GM04503 (cell line): ENCODE measurements at places on chromosomes 4 and X.

- no peak for DNase-seq
Measured at GRCh38 chrX:78839711-78840110, 92.2 kb downstream of the LPAR4 start.

GRCh38 chrX:100864657-100865391 lies 9.3 kb downstream of the NOX1 start:
- no peak for DNase-seq

DNA sequence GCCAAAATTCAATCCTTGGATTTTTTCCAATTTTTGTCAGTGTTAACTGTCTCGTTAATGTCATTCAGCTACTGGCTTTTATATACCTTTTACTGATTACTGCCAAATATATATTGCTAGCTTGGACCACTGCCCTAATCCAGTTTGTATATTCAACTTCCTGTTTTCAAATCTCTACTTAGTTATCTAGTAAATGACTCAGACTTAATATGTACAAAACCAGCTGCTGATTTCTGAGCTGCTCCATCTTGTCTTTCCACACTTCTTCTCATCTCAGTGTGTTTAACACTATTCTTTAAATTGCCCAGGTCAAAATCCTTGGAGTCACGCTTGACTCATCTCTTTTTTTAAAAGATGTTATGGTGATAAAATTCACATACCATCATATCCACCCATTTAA lies 1196.7 kb downstream of the RAPGEF2 start:
- DNase-seq, result no peak

- DNase-seq, result peak; percentile 49
Measured at GRCh38 chr4:107853444-107854355, 29.0 kb downstream of the SGMS2 start.

- DNase-seq, result no peak
Measured at GRCh38 chr4:121551881-121552280, 144.9 kb downstream of the ANXA5 start.

DNA sequence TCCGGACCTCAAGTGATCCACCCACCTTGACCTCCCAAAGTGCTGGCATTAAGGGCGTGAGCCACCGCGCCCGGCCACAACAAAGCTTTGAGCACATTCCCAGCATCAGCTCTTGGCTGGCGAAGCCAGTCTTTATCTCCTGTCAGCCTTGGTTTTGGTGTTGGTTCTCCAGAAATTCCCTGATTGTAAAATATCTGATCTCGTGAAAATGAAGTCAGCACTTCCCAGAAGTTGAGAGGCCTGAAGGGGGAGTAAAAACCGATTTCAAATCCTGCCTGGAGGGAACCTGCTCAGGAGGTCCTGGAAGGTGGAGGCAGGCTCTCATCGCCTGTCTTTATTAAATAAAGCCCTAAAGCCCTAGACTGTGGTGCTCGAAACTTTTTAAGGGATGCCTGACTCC lies 33.6 kb downstream of the PTTG2 start:
- DNase-seq, result no peak

- no peak for DNase-seq
Measured at GRCh38 chrX:3462166-3462508, 115.7 kb upstream of the MXRA5 start.

DNA sequence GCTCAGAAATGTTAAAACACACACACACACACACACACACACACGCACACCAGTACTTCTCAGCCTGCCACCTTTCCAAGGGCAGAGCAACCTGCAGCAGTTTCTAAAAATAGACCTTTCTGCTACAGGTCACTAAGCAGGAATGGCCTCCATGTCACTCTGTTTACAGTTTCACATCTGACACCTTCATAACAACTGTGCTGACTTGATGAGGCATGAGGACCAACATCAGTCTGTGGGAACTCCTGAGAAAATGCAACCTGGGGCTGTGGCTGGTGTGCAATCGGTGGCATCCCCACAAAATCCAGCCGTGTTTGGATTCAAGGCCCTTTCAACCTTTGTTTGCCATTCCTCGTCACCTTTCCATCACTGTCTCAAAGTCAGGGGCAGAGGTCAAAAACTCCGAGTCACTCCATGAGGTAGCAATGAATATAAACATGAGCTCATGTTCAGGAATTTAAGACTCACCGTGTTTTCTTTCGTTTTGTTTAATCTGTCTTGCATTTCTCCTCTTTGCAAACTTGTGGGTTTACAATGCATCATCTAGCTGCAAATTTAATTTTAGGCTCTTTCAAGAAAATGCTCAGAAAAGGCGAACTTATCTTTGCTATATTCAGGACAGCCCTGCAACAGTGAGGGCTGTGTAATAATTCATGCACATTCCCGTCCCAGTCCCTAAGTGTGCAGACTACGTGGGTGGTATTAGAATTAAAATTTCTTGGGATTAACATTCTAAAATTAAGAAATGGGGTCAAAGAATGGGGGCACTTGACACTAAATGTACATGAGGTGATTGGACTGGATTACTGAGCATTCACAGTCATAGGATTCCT lies 135.3 kb downstream of the SHROOM3 start:
- no peak for DNase-seq

- no peak for DNase-seq
Measured at GRCh38 chrX:34559325-34559724, 97.8 kb downstream of the TMEM47 start.

GRCh38 chrX:111504941-111505340 lies 6.5 kb upstream of the SERTM2 start:
- no peak for DNase-seq

- DNase-seq, result no peak
Measured at GRCh38 chr4:165359506-165359905, 19.3 kb upstream of the CPE start.

DNA sequence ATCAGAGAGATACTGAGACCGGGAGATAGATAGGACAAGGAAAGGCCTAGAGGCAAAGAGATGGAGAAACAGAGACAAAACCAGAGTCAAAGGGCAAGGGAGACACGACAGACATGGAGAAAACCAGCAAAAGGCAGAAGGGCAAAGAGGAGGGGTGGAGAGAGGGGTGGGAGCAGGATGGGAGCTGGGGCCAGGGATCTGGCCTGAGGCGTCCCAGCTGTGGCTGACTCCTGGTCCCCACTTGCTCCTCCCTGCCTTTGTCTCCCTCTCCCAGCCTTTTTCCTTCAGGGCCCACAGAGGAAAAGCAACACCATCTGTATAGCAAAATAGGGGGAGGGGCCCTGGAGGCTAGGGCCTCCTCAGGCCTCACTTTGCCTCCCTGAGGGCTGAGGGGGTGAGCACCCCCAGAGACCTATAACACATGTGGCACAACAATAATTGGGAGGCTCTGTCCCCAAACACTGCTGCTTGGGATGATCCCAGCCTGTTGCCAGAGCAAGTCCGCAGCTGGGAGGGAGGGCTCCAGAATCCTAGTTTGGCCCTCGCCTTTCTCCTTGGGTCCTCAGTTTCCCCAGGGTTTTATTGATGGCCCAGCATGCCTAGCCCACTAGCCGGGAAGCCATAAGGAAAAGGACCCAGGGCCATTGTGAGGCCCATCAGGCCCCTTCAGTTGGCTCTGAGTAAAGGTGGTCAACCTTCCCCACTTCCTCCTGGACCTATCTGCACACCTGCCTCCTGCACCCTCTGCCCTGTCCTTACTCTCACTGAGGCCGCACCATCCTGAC lies 96.8 kb downstream of the PJA1 start:
- no peak for DNase-seq

DNA sequence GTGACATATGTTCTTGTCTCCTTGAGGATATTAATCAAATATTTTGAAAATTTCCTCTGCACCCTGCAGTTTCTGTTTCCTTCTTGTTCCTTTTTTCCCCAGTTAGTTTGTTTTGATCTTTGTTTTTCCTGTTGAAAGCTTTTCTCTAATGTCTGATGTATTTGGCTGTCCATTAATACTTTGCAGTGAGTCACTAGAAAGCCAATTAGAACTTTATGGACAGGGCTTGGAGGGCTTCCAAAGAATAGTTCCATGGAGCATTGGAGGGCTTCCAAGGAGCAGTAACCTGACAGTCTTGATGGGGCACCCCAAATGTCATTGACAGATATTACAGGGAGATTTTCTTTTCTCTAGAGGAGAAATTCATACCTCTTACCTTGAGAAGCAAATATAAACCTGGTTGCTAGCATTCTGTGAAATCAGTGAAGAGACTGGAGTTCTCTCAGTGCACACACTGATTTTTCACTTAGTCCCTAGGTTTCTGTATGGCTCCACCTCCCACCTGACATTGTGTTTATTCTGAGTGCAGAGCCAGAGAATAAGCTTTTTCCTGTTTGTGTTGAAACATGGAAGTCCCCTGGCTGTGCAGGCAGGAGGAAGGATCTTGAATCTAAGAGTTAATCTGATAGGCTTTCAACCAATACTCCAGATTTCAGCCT lies 26.5 kb downstream of the SPARCL1 start:
- DNase-seq, result no peak

- DNase-seq, result no peak
Measured at GRCh38 chrX:9997524-9997923, 30.4 kb downstream of the CLDN34 start.

DNA sequence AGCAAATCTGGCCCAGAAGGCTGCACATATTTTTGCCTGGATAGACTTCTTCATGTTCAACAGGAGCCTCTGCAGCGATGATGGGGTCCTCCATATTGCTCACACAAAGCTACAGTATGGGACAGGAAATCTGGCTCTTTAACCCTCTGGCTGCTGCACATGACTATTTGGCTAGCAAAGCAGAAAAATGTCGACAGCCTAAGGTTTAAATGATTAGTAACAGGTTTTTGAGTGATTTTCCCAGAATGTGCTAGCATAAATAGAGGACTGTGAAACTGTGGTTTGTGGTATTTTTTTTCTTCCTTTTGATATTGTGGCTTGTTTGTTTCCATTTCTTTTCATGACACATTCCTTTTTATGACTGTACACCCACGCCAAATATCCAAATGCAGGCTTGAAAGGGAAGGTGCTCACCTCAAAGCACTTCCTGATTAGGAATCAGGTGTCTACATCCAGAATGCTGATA lies 120.2 kb upstream of the GK2 start:
- no peak for DNase-seq

DNA sequence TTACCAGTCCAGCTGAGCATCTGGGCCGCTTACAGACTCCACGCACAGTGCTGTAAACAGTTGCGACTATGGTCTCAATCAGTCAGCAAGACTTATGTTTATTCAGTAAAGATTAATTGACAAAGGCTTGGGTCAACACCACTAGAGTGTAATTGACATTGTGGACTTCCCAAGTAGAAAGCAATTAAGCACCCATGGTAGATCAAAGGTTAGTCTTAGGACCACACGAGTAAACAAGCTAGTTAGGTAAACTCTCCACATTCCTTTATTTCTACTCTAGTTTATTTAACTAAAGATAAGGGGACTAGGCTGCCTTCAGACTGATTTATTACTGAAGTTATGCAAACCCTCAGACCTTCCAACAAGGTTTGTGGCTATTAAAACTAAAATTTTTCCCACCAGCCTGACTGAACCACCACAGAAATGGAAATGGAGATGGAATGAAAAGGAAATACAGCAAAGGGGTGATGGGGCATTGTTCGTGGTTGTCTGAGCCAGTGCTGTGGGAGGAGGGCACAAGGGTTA lies 44.2 kb downstream of the MTHFD2L start:
- no peak for DNase-seq

- peak; percentile 13 for DNase-seq
Measured at GRCh38 chrX:147962476-147962875, 18.7 kb upstream of the FMR1NB start.

GRCh38 chr4:16450724-16451123 lies 224.5 kb upstream of the TAPT1 start:
- DNase-seq, result no peak

DNA sequence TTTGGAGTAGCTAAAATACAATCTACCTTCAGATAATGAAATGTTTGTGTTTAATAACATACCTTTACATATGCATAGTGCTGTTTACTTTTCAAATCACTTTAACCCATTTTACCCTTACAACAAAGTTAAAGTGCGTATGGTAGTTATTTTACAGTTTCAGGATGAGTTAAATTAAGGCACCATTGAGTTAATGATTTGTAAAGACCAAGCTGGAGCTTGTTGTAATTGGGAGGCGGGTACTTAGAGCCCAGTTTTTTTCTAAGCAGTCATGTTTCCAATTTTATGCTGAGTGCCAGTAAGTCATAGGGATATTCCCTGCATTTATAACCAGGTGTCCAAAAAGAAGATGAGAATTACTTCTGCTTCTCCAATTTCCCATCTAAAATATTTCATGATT lies 84.2 kb upstream of the NRK start:
- no peak for DNase-seq

DNA sequence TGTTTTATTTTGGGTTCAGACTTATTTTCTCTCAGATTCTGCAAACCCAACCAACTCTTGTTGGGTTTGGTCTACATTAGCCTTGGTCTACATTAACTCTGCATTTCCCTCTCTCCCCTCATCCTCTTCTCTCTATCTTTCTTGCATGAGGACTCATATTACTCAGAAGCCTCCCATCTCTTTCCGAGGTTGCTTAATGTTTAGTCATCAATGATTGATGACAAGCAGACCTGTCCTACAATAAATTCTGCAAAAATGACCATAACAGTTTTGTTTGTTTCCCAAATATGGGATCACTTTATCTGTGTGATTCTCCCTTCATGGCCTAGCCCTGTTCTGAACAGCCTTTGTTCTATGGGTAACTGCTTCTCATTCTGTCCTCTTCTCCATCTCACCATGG lies 75.2 kb downstream of the GABRB1 start:
- no peak for DNase-seq

- no peak for DNase-seq
Measured at GRCh38 chr4:162557516-162558106, 393.8 kb upstream of the FSTL5 start.

GRCh38 chr4:89351201-89351600 lies 43.6 kb upstream of the GPRIN3 start:
- DNase-seq, result no peak

DNA sequence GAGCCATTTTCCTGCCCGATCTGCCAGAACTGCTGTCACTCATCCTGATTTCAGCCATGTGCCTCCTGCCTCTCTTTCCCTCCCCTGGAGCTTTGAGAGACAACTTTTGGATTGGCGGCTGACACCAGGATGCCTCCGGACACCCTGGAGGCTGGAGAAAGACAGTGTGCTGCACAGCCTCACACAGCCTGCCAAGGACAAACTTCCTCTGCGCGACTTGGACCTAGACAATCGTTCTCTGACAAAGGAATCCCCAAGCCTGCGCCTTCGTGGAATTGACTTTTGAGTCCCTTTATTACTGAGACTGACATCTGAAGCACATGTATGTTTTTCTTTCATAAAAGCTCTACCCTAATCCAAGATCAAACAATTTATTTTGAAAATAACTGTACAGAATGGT lies 10.8 kb upstream of the LDB2 start:
- no peak for DNase-seq

DNA sequence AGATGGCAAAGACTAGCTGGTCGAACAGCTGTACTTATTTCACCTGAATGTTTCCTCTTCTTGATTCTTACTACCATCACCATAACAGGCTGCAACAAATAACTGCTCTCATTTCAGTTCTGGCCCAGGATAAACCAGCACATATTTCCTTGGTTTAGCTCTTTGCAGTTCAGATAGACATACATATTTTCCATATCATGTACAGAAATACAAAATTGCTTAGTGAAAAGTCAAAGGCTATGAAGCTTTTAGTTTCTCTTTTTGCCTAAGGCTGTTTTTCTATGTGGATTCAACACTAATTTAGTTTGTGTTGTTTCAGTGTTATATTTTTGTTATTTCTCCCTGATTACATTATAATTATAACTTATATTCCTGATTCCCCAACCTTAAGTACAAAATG lies 103.6 kb upstream of the BMP3 start:
- no peak for DNase-seq
